ENCODE measurements at places on chromosomes 16 and 17. TPM values are rescaled to one million over a fixed set of nuclear protein-coding genes. Genes with fewer than 3 reads are reported as not detected.

Gene MPV17L
- total RNA-seq, result 9.6 TPM

Gene P4HB
- 1,165 TPM for total RNA-seq

Gene CLEC18A
- total RNA-seq, result 11.6 TPM

Gene STX1B
- 0.29 TPM for total RNA-seq

Gene KRTAP4-4
- not detected for total RNA-seq

Gene RNU2-1
- total RNA-seq, result not detected

Gene ERAL1
- total RNA-seq, result 54.9 TPM

Gene DNASE1L2
- total RNA-seq, result 0.21 TPM

Gene PIRT
- not detected for total RNA-seq

Gene NOTUM
- total RNA-seq, result not detected

Gene ST6GALNAC1
- total RNA-seq, result not detected

DNA sequence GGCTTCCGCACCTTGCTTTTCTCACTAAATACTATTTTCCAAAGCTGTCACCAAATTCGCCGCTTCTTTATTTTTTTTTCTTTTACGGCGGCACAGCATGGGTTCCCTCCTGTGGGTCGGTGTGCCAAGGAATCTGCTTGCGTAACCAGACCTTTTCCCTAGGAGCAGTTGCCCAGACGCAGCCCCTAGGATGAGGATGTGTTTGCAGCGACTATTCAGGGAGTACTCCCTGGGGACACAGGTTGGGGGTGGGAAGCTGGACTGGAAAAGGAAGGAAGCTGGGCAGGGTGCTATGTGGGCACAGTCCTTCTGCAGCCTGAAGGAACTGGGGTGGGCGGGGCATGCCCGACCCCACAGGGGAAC, 49.0 kb upstream of the ZCCHC14 start:
- no peak for DNase-seq

DNA sequence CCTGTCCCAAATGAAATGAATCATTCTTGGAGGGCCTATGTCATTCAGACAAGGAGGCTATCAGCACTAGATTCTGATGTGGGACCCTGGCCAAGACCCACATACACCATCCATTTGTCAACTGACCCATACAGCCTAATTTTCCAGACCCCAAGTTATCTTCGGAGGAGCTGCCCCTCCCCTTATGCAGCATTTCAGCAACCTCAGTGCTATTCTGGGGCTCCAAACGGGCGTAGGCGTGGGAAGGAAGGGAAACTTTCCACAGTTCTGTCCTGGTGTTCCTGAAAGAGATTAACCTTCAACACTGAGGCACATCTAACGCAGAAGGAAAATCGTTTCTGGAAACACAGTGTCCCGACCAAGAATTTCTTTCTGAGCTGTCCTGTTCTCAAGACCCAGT, 86.7 kb downstream of the MYH11 start:
- no peak for DNase-seq

DNA sequence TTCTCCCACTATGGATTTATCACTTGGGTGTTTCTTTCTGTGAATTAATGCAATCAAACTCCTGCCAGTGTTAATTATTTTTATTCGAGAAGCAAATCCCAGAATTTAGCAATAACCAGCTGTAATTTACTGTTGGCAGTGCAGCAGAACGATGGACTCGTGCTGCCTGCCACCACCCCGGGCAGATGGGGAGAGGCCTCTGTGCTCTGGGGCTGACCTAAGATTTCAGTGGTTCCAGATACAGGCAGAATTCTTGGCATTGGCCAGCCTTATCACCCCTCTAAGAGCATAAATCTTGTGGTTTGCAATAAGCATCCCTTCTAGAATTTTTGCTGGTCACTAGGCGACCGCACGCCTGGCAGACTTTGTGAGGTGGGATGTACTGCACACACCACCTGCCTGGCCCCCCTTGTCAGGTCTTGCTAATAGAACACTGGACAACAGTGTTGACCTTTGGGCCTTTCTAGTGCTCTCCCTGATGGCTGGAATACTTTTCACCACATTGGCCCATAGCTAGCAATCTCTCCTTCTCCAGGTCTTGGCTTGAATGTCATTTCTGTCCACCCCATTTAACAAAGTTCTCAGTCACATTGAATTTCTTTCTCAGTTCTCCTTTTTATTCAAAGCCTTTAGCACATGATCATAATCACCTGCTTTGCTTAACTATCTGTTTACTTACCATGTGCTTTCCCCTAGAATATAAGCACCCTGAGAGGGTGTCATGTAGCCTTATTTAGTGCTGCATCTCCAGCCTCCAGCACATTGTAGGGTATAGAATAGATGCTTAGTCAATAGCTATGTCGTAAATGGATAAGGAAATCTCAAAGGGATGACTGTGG, 122.1 kb upstream of the DYNLRB2 start:
- DNase-seq, result no peak

DNA sequence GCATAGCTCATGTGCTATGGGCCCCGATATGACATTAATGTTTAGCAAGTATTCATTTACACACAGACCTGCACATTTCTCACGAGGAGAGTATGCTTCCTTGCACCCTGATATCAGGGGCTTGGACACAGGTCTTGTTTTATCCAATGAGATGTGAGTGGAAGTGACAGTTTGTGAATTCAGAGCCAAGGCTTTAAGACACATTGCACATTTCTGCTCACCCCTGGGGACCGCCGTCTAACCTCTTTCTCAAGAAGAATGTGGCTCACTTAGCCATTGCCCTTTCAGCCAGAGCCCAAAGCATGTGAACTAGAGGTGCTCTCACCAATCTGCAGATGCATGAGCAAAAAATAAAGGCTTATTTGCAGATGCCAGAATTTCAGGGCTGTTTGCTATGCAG, 116.1 kb upstream of the C16orf82 start:
- no peak for DNase-seq

DNA sequence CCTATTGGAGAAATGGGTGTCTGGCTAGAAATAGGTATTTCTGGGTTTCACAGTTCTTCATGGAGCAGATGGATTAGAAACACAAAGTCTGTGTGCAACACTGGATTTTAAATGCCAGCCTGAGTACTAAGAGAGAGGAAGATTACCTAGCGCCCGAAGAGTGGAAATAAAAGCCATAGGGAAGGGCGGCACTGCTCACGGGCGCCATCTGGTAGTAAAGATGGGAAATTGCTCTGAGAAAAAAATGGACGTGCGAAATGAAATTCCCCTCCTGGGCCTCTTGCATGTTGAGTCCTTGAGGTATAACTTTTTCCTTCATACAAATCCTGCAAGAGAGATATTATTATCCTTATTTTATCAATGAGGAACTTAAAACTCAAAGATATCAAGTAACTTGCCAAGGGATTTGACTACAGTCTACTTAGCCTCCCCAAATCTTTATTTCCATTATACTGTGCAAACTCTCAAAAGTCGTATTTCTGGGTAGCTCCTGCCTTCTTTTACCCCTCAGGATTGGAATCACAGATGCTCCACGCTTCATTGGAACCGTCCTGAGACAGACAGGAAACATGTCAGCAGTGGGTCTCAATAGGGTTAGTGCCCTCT, 72.8 kb downstream of the MMD start:
- DNase-seq, result no peak

DNA sequence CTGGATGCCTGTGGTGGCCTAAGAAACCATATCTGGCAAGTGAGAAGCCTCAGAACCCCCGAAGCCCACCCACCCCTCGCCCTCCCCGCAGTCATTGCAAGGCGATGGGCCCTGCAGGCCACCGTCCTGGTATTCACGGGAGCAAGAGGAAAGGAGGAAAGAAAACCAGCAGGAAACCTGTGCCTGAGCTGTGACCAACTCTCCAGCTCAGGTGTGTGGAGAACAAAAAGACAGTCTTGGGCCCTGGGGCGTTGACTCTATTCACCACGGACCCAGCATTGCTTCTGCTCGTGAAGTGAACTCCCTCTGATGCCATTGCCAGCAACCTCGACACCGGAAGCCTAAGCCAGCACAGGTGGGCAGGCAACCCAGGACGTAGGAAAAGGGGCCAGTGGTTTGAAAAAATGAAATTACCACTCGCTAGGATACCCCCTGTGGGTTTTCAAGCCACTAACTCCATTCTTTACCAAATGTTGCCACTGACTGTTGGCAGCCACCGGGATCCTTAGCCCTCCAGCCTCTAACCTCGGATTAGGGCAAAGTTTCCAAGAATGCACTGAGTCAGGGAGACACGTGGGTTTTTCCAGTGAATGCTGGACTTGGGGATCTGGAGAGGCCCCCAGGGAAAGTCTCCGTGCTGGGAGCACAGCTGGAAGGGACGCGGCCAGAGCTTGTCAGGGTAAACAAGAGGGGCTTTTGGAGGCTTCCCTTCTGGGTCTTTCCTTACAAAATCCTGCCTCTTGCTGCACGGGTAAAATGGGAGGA, 25.1 kb downstream of the FA2H start:
- no peak for DNase-seq

GRCh38 chr16:50980666-50981065, 170.4 kb downstream of the SALL1 start:
- DNase-seq, result no peak

GRCh38 chr16:57800200-57801097, 1.8 kb downstream of the KIFC3 start:
- no peak for DNase-seq

DNA sequence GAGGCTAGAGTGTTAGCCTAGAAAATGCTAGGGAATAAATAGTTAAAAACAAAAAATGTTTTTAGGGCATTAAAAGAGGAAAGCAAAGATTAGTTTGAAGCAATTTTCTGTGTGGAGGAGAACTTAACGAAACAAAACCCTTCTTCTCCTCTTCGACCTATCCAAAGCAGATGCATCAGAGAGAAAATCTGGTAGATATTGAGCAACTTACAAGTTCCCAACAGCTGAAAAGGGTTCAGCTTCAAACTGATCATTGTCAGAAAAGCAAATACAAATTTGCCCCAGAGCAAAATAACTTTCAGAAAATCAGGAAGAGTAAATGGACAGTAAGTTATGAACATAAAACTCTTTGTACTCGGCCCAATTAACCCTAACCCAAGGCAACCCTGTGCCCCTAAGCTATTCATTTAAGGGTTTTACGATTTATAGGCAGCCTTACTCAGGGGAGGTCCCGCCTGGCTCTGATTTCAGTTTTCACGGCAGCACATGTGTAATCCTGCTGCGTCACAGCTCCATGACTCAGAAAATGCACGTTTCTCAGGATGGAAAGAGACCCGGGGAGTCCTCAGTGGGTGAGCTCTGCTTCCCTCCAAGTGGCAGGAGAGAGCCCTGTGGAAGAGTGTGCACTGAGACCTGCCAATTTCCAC, 405.7 kb upstream of the SALL1 start:
- peak; percentile 71 for DNase-seq

GRCh38 chr16:66894055-66894454, 13.7 kb downstream of the PDP2 start:
- no peak for DNase-seq

DNA sequence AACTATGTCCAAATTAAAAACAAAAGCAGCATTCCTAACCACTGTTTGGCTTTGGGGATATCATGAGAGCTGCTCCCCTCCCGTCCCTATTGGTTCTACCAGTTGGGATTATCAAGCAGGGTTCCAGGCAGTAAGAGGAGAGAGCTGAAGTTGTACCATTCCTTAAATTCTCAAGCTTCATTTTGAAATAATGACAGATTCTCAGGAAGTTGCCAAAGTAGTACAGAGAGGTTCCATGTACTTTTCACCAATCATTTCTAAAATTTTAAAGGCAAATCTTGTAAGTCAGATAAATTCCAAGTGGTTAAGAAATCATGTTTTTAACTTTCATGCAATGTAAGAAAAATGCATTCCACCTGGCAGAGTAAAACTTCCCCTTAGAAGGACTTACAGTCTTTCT, 36.9 kb downstream of the TEX2 start:
- DNase-seq, result no peak

DNA sequence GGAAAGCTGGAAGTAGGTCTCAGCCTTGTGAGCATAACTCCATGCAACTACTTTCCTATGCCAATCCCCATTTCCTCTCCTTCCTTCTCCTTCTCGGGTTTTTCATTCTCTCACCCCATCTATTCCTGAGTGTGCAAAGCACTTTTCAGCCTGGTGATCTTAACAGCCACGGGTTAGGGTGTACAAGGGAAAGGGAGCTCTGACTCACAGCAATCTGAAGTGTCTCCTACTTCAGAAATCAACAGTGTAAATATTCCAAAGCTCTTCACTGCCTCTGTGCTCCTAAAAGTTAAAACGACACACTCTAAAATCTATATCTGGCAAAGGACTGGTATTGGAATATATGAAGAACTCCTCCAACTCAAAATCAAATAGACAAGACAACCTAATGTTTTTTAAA, 268.0 kb upstream of the IRX3 start:
- no peak for DNase-seq

- no peak for DNase-seq
Observed at GRCh38 chr17:78174870-78175642, 6.7 kb downstream of the SYNGR2 start.

GRCh38 chr17:30796016-30796415, 28.5 kb downstream of the CRLF3 start:
- no peak for DNase-seq

- no peak for DNase-seq
Observed at GRCh38 chr17:73795730-73796129, 151.5 kb upstream of the SDK2 start.

DNA sequence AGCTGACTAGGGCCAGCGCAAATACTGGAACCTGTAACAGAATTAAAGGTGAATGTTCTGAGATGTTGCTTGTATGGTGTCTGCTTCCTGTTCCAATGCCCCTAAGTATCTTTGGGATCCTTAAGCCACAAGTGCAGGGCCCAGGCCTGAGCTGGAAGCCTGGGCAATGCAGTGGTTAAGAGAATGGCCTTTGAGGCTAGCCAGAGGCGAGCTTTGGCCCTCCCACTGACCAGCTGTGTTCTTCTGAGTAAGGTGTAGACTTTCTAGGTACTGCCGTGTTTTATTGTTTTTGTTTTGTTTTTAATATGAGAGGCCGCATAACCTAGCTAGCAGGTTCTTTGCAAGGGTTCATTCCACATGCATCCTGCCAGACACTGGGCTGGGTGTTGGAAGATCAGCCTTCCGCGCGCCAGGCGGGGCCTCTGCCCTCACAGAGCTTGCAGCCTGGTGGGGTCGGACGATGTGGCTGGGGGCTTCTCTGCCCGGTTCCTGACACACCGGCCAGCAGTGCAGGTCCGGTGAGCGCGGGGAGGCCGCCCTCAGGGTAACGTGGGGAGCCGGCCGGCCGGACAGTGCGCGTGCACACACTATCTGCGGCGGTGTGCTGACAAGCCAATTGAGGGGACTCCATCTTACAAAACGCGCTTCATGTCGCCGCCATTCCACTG, 551 bp upstream of the MLX start:
- DNase-seq, result no peak

- DNase-seq, result no peak
Observed at GRCh38 chr17:6495450-6496115, 51.3 kb downstream of the PIMREG start.

- no peak for DNase-seq
Observed at GRCh38 chr17:31579265-31579664, 187.8 kb downstream of the RAB11FIP4 start.

GRCh38 chr16:87332150-87332549, 15.0 kb upstream of the C16orf95 start:
- no peak for DNase-seq
